Left hindlimb (tissue), 1 donor: ENCODE measurements at places on chromosomes 16 and 17.
A peak's percentile ranks its signal among the peaks of the same experiment; 100 is the strongest.

GRCh38 chr16:2469399-2470233 lies 1.5 kb upstream of the NTN3 start:
- no peak for DNase-seq

DNA sequence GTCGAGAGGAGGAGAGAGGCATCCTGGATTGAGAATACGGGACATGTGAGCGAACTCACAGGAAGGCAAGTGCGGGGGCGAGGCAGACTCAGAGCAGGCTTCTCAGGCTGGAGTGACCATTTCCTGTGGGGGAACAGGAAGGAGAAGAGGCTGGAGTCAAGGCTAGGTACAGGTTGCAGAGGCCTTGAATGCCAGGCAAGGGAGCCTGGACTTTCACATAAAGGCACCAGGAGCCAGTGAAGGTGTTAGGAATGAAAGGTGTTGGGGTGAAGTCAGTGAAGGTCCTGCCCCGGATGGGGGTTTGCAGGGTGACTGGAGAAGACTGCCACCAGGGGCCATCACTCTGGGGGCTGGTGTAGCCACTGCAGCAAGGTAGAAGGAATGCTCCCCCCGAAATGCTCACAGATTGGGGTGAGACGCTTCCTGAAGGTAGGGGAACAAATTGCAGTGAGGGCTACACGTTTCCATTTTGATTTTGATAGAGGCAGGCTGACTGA lies 5.3 kb upstream of the GPRC5C start:
- no peak for DNase-seq

DNA sequence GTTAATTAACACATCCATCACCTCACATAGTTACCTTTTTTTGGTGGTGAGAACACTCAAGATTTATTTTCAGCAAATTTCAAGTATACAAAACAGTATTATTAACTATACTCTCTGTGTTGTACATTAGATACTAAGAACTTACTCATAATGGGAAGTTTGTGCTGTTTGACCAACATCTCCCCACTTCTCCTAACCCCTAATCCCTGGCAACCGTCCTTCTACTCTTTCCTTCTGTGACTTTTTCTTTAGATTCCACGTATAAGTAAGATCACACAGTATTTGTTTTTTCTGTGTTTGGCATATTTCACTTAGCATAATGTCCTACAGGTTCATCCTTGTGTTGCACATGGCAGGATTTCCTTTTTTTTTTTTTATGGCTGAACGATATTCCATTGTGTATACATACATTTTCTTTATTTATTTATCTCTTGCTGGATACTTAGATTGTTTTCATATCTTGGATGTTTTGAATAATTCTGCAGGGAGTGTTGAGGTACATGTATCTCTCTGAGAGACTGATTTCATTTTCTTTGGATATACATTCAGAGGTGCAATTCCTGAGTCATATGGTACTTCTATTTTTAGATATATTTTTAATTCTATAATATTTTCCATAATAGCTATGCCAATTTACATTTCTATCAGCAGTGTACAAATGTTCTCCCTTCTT lies 19.0 kb downstream of the PPM1D start:
- DNase-seq: no peak

GRCh38 chr17:81470270-81470943 lies 42.2 kb downstream of the ACTG1 start:
- no peak for DNase-seq

DNA sequence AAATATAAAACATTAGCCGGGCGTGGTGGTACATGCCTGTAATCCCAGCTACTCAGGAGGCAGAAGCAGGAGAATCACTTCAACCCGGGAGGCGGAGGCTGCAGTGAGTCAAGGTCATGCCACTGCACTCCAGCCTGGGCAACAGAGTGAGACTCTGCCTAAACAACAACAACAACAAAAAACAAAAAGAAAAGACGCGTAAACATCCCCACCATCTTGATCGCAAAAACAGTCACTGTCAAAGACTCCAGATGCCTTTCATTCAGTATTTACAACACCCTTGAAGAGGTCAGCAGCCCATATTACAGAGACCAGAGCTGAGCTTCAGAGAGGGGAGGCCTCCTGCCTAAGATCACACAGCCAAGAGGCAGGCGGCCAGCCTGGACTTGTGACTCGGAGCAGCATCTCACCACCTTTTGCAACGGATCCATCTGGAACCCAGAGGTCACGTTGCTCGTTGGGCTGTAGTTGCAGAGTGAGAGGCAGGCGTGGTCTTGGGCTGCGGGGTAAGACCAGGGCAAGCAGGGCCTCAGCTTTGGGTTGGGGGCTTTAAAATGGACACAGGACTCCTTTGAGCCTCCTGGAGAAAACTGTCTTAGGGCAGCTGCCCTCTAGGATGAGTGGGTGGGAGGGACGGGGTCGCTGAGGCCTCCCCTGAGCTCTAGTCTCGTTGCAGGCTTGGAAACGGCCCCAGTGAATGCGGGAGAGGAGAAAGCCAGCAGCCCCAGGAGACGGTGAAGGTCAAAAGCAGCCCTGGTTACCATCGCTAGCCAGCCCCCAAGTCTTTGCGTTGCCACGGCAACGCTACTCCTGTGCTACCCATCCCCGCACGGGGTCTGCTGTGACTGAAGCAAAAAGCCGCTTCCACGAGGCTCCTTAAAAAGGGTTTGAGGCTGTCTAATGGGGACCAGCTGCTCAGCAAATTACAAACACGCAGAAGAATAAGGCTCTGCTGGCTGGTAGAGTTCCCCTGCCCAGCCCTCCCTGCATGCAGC lies 26.1 kb downstream of the LGALS3BP start:
- no peak for DNase-seq

- no peak for DNase-seq
Observed at GRCh38 chr17:2396192-2396567, 4.7 kb downstream of the MNT start.

GRCh38 chr17:1608676-1609075 lies 20.0 kb downstream of the SLC43A2 start:
- no peak for DNase-seq

- DNase-seq: no peak
Observed at GRCh38 chr16:3863587-3863986, 16.9 kb downstream of the CREBBP start.

GRCh38 chr17:14068542-14069250 lies 608 bp upstream of the COX10 start:
- DNase-seq: no peak

- peak; percentile 55 for DNase-seq
Observed at GRCh38 chr16:14249291-14250032, 178.3 kb downstream of the MRTFB start.

- no peak for DNase-seq
Observed at GRCh38 chr17:75776386-75777295, 8.0 kb upstream of the UNK start.

DNA sequence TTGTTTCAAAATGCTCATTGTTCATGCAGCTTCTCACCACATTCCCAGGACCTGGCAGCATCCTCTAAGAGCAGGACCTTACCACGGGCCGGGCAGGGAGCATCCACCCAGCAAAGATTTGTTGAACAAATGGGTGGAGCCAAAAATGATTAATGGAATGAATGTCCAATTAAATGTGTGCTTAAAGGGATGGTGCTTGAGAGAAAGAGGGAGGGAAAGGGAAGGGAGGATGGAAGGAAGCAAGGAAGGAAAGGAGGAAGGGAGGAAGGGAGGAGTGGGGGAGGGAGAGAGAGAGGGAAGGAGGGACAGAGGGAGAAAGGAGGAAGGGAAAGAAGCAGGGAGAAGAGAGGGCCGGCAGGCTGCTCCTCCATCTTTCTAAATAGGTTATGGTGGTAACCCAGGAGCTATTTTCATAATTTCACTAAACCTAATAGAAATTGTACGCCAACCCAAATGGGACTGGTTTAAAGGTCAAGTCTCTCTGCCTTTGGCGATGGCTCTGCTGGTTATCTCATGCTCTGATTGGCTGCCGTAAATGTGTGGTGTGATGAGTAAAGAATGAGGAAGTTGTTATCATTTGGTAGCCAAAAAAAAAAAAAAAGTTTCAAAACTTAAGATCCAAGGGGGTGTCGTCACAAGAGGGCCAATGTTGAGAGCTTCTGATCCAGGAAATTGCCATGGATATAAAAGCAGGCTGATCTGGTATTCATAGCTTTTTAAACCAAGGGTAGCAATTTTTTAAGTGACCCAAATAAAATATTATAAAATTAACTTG lies 126.7 kb upstream of the FOXF1 start:
- no peak for DNase-seq

- DNase-seq: no peak
Observed at GRCh38 chr16:72104905-72105304, 11.3 kb downstream of the DHX38 start.

DNA sequence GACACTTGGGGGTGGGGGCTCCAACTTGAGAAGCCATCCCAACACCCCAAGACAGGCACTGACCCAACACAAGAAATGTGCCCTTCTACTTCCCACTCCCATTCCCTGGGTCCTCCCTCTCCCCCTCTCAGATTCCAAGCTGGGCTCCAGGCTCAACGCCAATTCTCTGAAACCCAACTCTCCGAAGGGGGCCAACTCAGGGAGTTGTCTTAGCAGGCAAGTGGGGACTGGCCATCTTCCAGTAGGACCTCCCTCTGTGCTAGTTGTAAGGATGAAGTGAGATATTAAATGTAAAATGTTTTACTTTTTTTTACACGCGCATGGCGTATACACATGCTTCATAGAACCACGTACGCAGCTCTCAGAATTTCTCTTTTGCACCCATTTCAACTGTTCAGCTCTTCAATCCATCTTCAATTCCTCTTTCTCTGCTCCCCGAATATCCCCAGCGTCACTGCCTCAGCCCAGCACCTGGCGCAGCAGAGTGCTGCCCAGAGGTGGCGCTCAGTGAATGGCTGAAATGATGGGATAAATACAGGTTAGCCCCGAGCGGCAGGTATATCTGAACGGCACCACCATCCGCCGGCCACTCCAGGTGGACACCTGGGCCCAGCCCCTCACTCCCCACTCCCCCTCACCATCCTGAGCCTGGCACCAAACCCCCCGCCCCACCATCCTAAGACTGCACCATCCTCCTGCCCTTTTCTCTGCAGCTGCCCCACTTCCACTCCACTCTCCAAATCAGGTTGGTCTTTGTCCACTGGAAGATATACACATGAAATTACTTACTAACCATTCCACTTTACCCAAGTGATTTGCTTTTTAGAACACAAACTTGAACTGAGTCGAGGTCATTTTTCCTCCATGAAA lies 43.9 kb upstream of the TNRC6C start:
- peak; percentile 76 for DNase-seq

DNA sequence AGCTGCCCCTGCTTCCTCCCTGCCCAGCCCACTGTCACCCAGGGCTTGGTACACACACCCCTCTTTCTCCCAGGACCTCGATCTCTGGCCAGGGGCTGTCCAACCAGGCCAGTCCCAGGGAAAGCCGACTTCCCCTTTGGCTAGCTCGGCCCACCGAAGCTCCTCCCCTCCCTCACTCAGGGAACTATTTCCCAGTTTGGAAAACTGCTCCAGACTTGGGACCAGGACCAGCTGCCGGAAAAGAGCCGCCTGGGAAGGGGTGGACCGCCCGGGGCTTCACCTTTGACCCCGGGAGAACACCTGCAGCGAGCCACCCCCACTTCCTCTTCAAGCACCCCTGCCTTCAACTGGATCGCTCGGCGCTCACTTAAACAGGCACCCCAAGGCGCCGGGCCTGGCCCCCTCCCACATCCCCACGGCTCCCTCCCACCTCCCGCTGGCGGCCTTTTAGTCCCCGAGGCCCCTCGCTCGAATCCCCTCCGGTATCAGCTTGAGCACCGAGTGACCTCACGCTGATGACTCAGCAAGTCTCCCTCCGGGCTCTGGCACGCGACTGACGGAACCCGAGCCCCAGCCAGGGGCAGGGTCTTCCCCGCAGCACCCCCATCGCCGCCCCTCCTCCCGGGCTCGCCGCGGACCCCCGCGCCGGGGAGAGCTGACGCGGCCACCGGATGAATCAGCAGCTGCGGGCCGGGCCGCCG lies 934 bp downstream of the MAFG start:
- peak; percentile 74 for DNase-seq

GRCh38 chr16:50444526-50444925 lies 75.7 kb upstream of the BRD7 start:
- no peak for DNase-seq

DNA sequence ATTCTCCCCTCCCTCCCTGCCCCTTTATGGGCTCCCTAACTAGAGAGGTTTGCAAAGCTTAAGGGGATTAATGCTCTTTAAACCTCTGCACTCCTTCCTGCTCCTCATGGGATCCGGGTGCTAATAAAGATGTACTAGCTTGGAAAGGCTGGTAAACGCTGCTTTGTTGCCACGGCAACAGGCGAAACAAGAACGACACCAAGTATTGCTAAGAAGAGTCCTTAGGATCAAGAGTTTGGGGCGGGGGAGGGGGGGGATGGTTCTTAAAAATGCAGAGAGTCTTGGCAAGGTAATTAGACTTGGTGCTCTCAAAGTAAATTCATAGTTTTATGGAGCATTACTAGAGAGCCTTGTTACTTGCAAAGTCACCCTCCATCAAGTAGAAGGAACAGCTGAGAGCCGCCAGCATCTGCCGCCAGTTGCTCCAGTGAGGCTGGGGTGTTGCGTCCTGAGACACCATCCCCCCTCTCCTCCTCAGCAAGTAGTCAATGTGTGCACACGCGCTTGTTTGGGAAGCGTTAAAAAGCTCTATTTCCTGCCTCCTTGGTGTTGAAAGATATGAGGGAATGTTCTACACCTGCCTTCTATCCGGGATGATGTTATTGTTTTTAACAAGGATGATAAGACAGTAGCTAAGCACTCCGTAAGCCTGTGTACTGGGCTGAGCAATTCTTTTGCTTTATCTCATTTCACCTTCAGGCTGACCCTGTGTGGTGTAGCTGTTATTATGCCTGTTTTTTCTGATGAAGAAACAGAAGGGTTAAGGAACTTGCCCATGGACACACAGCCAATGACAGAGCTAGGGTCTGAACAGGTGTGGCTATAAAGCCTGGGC lies 190.9 kb downstream of the CCDC182 start:
- DNase-seq: peak; percentile 74

GRCh38 chr16:75319513-75320411 lies 68.3 kb upstream of the BCAR1 start:
- DNase-seq: no peak

GRCh38 chr16:8155275-8155674 lies 435.0 kb downstream of the TMEM114 start:
- no peak for DNase-seq

DNA sequence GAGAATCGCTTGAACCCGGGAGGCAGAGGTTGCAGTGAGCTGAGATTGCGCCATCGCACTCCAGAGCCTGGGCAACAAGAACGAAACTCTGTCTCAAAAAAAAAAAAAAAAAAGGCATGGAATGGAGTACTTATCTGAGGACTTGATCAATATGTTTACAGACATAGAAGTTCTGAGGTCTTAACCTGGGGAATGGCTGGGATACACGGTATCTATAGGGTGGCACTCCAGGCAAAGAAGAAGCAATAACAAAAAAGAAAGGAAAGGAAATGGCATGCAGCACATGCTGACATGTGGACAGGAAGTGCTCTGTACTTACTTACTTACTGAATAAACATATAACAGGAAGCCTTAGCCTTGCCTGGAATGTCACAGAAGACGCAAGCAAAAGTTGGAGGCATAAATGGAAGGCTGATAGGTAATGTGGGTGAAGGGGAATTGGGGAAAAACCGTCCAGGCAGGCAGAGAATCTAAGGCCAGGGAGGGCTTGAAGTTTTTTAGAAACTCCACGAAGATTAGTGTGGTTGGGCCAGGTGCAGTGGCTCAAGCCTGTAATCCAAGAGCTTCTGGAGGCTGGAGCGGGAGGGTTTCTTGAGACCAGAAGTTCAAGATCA lies 10.1 kb upstream of the SPOP start:
- no peak for DNase-seq

- DNase-seq: peak; percentile 84
Observed at GRCh38 chr16:79599837-79600637, 500 bp downstream of the MAF start.
